ENCODE measurements at places on chromosomes 4 and X. TPM values are rescaled to one million over a fixed set of nuclear protein-coding genes. Genes with fewer than 3 reads are reported as not detected.

TCEAL6 gene
- total RNA-seq = not detected

TBC1D9 gene
- 9.8 TPM for total RNA-seq

GRCh38 chrX:153551135-153551534 is 33.7 kb downstream of the ATP2B3 start:
- no peak overlapping the region for H3K4me3 ChIP-seq
- no peaks in the 10 kb centered on the region for H3K36me3 ChIP-seq
- no peaks in the 10 kb centered on the region for H3K4me1 ChIP-seq
- no peak for DNase-seq

DNA sequence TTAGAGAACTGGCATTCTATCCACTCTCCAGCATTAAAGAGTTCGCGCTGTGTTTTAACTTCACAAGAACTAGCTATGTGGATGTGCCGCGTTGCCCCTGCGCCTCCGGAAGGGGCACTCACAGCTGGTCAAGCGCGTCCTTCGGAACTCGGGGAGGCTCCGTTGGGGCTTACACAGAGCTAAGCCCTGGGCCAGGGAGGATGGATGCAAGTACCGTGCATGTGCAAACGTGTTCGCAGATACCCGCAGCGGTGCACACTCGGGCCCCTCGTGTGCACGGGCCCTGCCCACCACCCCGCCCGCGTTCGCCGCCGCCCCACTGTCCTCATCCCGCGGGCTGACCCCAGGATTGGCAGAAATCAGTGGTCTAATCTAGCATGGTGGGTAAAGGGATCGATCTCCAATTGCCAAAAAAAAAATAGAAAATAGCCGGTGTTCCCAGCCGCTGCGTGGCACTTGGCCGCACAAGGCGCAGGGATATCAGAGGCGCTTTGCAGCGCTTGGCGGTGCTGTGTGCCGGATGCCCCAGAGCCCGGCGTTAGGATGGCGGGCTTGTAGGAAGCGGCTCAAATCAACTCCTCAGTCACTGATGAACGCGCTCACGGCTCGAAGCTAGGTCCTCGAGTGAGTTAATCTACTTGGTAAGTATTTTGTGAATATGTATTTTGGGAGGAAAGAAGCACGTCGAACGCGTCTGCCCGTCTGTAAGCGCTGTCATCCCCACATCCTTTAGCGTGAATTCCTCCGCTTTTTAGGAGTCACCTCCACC is 989 bp upstream of the PCDH10 start:
- no peaks in the 10 kb centered on the region for H3K36me3 ChIP-seq
- H3K4me3 ChIP-seq = peak overlapping the region; percentile 47
- peaks cover 70% of the 10 kb centered on the region for H3K4me1 ChIP-seq
- H3K27me3 ChIP-seq = peaks cover 82% of the 10 kb centered on the region
- H3K27ac ChIP-seq = no peak overlapping the region

DNA sequence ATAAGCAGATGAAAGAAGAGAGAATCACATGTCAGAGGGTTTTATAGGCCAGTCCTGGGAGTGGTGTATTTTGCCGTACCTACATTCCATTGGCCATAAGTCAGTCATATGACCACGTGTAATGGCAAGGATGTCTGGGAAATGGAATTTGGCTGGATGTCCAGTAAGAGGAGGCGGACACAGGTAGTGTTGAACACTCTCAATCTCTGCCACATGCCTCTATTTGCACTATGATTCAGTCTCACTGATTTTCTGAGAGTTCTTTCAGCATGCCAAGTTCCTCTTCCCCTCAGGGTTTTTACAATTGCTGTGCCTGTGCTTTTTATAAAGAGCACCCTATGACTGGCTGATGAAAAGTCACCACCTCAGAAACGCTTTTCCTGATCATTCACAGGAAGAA is 164.2 kb upstream of the GPR101 start:
- H3K4me1 ChIP-seq = no peaks in the 10 kb centered on the region
- H3K4me3 ChIP-seq = no peak overlapping the region
- H3K27me3 ChIP-seq = no peaks in the 10 kb centered on the region
- no peak overlapping the region for H3K27ac ChIP-seq
- no peaks in the 10 kb centered on the region for H3K36me3 ChIP-seq

- H3K4me1 ChIP-seq = no peaks in the 10 kb centered on the region
- no peak overlapping the region for H3K27ac ChIP-seq
- H3K27me3 ChIP-seq = no peaks in the 10 kb centered on the region
- DNase-seq = no peak
- H3K36me3 ChIP-seq = no peaks in the 10 kb centered on the region
Measured at GRCh38 chr4:125096662-125097061, 218.1 kb upstream of the FAT4 start.

GRCh38 chr4:53591372-53591892 is at the start of gene LNX1:
LNX1 (minus strand) TSS chr4:53591486; CDS start chr4:53574002, 17,484 bp downstream.
- no peaks in the 10 kb centered on the region for H3K27me3 ChIP-seq
- H3K36me3 ChIP-seq = no peaks in the 10 kb centered on the region
- H3K27ac ChIP-seq = peak within 1 kb of the TSS; percentile 73
- peak; percentile 83 for DNase-seq
- H3K4me3 ChIP-seq = peak within 1 kb of the TSS; percentile 42

- no peak overlapping the region for H3K4me3 ChIP-seq
- no peak overlapping the region for H3K27ac ChIP-seq
- no peaks in the 10 kb centered on the region for H3K36me3 ChIP-seq
- DNase-seq = no peak
Measured at GRCh38 chr4:78024576-78025091, 32.5 kb upstream of the FRAS1 start.

- no peak overlapping the region for H3K27ac ChIP-seq
- H3K4me1 ChIP-seq = peaks cover 8% of the 10 kb centered on the region
- H3K27me3 ChIP-seq = no peaks in the 10 kb centered on the region
- DNase-seq = no peak
- H3K36me3 ChIP-seq = no peaks in the 10 kb centered on the region
Measured at GRCh38 chr4:40262077-40262528, 65.3 kb downstream of the RHOH start.

GRCh38 chr4:8675383-8675782 is 82.8 kb downstream of the CPZ start:
- no peak for DNase-seq
- H3K4me1 ChIP-seq = no peaks in the 10 kb centered on the region
- peaks cover 32% of the 10 kb centered on the region for H3K27me3 ChIP-seq
- no peaks in the 10 kb centered on the region for H3K36me3 ChIP-seq

DNA sequence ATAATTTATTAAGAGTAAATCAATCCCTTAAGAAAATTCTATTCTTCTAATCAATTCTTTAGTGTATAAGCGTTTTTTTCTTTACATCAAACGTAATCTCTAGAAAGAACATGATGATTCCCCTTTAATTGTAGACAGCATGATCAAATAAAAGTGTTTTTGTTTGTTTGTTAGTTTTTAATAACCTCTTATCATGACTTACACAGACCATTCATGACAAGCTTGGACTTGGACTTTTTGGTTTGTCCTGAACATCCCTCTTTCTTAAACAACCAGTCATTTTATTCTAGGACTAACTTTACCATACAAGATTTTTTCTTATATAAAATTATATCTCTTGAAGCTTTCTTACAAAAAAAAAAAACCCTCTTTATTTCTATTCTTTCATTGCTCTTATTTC is 344.6 kb upstream of the SPOCK3 start:
- H3K4me3 ChIP-seq = no peak overlapping the region
- H3K27me3 ChIP-seq = no peaks in the 10 kb centered on the region
- H3K36me3 ChIP-seq = no peaks in the 10 kb centered on the region
- H3K27ac ChIP-seq = no peak overlapping the region
- no peak for DNase-seq

GRCh38 chrX:79036157-79036880 is 91.1 kb downstream of the P2RY10 start:
- no peak for DNase-seq
- H3K36me3 ChIP-seq = no peaks in the 10 kb centered on the region
- H3K4me3 ChIP-seq = no peak overlapping the region
- H3K4me1 ChIP-seq = peaks cover 5% of the 10 kb centered on the region

GRCh38 chr4:242121-242848 is 63.0 kb downstream of the ZNF732 start:
- DNase-seq = peak; percentile 68
- H3K27me3 ChIP-seq = no peaks in the 10 kb centered on the region
- peak overlapping the region; percentile 44 for H3K4me3 ChIP-seq

DNA sequence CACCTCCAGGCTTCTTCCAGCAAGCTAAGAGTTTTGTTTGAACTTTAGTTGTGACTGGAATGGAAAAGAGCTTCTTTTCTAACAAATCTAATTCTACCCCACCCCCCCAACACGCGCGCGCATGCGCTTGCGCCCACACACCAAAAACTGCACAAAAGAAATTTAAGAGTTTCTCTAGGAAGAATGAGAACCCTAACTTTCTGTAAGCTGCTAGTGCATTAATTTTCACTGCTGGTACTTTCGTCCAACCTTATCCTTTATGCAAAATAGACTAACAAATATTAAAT is 9.0 kb upstream of the INTU start:
- H3K4me1 ChIP-seq = peaks cover 14% of the 10 kb centered on the region
- H3K27ac ChIP-seq = no peak overlapping the region
- peak overlapping the region; percentile 57 for H3K4me3 ChIP-seq
- no peaks in the 10 kb centered on the region for H3K36me3 ChIP-seq

DNA sequence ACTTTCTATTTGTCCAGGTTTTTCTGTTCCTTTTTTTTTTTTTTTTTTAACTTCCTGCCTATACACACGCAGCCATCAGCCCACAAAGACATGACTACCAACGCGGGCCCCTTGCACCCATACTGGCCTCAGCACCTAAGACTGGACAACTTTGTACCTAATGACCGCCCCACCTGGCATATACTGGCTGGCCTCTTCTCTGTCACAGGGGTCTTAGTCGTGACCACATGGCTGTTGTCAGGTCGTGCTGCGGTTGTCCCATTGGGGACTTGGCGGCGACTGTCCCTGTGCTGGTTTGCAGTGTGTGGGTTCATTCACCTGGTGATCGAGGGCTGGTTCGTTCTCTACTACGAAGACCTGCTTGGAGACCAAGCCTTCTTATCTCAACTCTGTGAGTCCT is 2.1 kb downstream of the EBP start:
- no peak for DNase-seq
- H3K36me3 ChIP-seq = peaks cover 17% of the 10 kb centered on the region
- H3K4me3 ChIP-seq = no peak overlapping the region
- H3K4me1 ChIP-seq = peaks cover 11% of the 10 kb centered on the region

DNA sequence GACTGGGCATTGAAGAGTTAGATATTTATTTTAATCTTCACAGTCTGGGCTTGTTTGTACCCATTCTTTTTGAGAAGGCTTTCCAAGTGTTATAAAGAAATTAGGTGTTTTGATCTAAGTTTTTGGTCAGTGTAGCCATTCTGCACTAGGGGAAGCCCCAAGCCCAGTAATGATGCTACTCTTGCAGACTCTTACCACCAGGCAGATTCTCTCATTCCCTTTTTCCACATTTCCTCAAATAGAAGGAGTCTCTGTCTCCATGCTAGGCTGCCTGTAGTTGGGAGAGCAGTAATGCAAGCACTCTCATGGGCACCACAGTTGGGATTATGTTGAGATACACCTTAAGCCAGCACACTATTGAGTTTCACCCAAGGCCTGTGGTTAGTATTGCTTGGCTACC is 21.5 kb downstream of the CDX4 start:
- no peak overlapping the region for H3K27ac ChIP-seq
- no peaks in the 10 kb centered on the region for H3K36me3 ChIP-seq
- no peaks in the 10 kb centered on the region for H3K4me1 ChIP-seq
- DNase-seq = no peak

DNA sequence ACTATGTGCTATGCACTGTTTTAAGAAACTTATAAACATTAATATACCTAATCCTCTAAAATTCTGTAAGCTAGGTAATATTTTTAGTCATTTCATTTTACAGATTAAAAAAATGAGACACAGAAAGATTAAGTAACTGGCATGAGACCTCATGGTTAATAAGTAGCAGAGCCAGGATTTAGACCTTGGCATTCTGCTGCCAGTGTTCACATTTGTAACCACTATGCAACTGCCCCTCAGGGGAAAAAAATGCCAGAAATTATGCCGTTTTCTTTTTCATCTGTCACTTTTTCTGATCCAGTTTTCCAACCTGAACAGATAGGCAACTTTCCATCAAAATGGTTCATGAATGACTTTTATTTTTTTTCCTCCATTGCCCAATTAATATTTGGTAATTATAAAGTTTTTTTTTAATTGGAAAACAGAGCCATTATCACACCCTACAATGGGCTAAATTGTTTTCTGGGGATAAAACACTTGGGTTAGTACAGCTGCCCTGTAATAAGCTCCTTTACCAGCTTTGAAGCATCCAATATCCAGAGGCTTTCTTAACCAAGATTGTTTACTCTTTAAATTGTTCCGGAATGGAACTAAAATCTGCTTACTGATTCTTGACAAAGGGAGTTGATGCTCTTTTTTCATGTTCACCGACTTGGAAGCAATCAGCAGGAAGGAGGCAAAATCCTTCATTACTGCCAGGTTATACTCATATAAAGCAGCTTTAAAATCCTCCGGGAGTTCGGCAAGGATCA is 56.4 kb upstream of the DDX60 start:
- no peaks in the 10 kb centered on the region for H3K4me1 ChIP-seq
- no peak for DNase-seq
- no peak overlapping the region for H3K4me3 ChIP-seq
- no peaks in the 10 kb centered on the region for H3K27me3 ChIP-seq
- peaks cover 28% of the 10 kb centered on the region for H3K36me3 ChIP-seq
